ENCODE measurements at places on chromosomes 4 and X. TPM values are rescaled to one million over a fixed set of nuclear protein-coding genes. Genes with fewer than 3 reads are reported as not detected.

AVPR2 gene
- polyA plus RNA-seq, result not detected

LONRF3 gene
- polyA plus RNA-seq, result not detected

TMEM144 gene
- 1.5 TPM for polyA plus RNA-seq

- DNase-seq, result no peak
These were observed 202.6 kb upstream of the GYPA start for GRCh38 chr4:144342949-144343760.

DNA sequence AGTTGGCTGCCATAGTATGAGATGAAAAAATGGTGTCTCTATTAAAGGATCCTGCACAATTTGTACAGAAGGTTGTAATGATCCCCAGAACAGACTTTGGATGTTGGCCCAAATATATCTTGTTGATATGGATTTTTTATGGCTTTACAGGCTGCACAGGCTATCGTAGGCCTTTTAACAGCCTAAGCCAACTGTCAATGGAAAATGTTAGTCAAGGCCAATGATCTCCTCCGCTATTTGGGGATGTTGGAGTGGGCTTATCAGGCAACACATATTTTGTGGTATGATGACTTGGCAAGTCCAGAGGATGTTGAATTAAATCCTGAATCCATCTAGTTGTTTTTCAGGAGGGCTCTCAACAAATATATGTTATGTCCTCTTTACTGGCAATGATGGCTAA lies 42.1 kb downstream of the ZCCHC13 start:
- no peak for DNase-seq

GRCh38 chrX:87578978-87579377 lies 61.4 kb downstream of the KLHL4 start:
- no peak for DNase-seq

- DNase-seq, result peak; percentile 3
These were observed 72.2 kb downstream of the BLTP1 start for GRCh38 chr4:122224348-122224747.

DNA sequence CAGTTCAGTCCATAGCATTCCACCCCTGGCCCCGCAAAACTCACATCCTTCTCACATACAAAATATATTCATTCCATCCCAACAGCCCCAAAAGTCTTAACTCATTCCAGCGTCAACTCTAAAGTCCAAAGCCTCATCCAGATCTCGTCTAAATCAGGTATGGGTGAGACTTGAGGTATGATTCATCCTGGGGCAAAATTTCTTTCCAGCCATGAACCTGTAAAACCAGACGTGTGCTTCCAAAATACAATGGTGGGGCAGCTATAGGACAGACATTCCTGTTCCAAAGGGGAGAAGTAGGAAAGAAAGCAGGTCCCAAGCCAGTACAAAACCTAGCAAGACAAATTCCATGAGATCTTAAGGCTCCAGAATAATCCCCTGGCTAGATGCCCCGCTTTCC lies 76.9 kb downstream of the CLDN34 start:
- DNase-seq, result no peak

GRCh38 chr4:149279776-149280175 lies 535.9 kb downstream of the IQCM start:
- DNase-seq, result no peak
